Fibroblast of pulmonary artery (primary cell): ENCODE measurements at places on chromosomes 2 and 18.

- no peak for DNase-seq
Measured at GRCh38 chr2:174726212-174726611, 38.1 kb downstream of the CHRNA1 start.

- DNase-seq: peak; percentile 84
Measured at GRCh38 chr2:233350708-233351107, 3.6 kb upstream of the DGKD start.

GRCh38 chr18:70907673-70908072 is 618.8 kb downstream of the SOCS6 start:
- DNase-seq: peak; percentile 31

DNA sequence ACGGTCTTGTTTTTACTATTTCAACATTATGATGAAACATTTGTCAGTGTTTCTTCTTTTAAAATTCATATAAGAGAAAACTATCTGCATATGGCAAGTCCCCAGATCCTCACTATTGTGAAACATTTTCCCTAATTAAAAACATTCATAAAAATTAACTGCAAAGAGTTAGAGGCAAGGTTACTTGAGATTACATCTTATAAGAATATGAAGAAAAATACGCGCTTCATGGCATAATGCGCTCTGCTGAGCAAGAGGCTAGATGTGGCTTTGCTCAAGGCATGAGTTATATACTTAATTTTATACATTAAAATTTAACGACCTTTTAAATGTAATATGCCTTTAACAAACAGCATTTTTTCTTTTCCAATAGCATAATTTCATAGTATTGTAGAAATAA is 166.4 kb upstream of the RPRM start:
- no peak for DNase-seq

GRCh38 chr18:66193938-66194337 is 410.0 kb downstream of the CDH19 start:
- DNase-seq: no peak

DNA sequence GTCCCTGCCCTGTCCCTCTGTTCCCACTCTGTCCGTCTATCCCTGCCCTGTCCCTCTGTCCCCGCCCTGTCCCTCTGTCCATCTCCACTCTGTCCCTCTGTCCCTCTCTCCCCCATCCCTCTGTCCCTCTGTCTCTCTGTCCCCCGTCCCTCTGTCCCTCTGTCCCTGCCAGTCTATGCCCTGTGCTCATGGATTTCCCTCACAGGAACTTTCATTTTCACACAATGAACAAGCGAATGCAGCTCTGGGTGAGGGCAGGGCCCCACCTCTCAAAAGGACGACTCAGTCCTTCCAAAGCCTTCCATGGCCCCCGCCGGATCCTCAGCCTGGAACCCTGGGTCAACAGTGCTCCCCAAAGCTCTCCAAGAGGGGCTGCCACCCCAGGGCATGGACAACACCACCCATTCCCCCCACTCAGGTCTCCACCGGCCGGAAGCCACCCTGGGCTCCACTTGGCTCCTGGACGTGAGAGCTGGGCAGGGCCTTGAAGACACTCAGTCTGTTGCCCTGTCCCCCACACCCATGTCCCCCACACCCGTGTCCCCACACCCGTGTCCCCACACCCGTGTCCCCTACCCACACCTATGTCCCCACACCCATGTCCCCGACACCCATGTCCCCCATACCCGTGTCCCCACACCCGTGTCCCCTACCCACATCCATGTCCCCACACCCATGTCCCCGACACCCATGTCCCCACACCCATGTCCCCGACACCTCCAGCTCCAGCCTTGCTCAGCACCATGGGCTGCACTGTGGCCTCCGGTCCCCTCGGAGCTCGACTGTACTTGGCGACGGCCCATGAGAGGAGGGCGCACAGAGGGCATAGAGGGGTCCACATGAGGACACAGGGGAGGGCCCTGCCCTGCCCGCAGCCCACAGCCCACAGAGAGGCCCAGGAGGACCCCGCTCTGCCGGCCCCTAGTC is 156.0 kb downstream of the PXDN start:
- DNase-seq: no peak

GRCh38 chr2:223815186-223815883 is 22.0 kb downstream of the AP1S3 start:
- DNase-seq: peak; percentile 92

GRCh38 chr2:161165811-161166210 is 5.6 kb downstream of the TANK start:
- DNase-seq: no peak

DNA sequence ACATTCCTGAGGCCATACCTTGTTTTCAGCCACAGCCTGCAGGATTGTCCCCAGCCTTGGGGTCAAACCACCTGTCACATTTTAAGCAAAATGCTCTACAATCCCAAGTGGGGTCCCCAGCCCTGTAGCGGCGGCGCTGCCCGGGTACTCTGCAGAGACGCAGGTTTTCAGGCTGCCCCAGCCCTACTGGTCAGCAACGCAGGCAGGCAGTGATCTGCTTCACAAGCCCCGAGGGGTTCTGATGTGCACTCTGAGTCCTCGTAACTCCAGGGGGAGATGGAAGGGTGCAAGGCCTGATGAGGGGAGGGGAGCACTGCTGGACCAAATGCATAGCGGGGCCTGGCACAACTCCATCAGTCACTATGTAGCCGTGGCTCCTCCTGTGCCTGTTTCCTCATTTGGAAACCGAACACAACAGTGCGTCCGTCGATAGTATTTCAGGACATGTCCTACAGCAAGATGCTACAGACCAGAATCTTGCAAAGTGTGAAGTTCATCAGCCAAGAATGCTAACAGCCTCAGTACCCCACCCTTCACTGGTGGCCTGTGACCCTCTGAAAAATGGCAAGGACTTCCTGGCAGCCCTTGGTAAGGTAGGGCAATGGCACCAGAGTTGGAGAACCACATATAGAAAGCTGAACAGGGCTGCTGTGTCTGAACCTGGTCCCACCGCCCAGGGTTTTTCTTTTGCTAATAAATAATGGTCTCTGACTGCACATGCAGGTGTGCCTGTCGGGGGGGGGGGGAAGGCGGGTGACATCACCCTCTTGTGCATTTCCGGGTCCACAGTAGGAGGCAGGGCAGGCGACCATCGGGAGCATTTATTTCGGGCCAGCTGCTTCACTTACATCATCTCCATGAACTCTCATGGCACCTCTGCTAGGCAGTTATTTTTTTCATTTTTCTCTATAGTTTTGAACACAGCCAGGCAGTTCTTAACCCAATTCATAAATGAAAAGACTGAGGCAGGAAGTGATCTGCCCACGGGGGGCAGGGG is 50.6 kb upstream of the TFCP2L1 start:
- no peak for DNase-seq

- DNase-seq: no peak
Measured at GRCh38 chr2:105385731-105386540, 12.9 kb downstream of the FHL2 start.

- DNase-seq: peak; percentile 27
Measured at GRCh38 chr2:236862961-236863728, 222.5 kb upstream of the COPS8 start.

- peak; percentile 91 for DNase-seq
Measured at GRCh38 chr2:241546771-241547498, 11.6 kb upstream of the BOK start.

GRCh38 chr2:99975386-99975785 is 167.0 kb downstream of the AFF3 start:
- peak; percentile 8 for DNase-seq

GRCh38 chr2:175742367-175742766 is 259.7 kb downstream of the LNPK start:
- DNase-seq: no peak

DNA sequence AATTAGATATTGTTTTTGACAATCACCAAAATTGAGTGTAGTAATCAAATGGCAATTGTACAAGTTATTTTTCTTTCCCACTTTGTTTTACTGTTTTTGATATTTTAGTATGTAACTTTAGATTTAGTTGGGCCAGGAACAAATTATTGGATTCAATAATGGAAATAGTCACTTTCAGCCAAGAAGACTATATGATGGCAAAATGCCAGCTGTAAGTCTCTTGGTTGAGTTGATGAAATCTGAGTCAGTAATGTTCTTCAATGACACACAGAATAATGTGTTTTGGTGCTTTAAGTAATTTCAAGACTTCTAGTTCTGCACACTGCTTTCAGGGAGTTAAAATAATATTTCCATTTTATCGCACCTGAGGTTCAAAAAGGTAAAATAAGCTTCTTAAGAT is 2022.0 kb upstream of the CELF4 start:
- DNase-seq: peak; percentile 15

DNA sequence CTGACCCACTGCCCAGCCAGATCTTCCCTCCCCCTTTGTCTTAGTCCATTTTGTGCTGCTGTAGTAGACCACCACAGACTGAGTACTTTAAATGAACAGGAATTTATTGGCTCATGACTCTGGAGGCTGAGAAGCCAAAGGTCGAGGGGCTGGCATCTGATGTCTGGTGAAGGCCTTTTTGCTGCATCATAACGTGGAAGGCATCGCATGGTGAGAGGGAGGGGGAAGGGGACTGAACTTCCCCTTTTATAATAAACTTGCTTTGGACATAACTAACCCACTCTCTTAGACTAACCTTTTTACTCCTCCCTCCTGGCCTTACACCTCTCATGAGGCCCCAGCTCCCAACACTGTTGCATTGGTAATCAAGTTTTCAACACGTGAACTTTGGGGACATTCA is 83.8 kb downstream of the MAP4K4 start:
- DNase-seq: no peak

- DNase-seq: no peak
Measured at GRCh38 chr2:55609193-55609794, 8.1 kb downstream of the PPP4R3B start.

DNA sequence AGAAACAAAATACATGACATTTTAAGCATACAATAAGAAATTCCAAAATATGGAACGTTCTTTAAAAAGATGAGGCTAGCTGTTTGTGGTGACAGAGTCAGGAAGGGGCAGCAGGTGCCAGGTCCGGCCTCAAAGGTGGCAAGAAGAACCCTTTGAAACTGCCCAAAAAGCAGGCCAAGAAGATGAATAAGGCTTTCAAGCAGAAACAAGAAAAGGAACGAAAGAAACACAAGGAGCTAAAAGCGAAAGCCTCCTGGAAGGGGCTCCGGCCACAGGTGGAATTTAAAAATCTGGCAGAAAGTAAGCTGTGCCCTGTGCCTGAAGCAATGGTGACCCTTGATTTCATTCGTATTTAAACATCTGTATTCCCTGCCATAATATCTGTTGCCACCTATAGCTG is 5.5 kb downstream of the WDR33 start:
- no peak for DNase-seq

DNA sequence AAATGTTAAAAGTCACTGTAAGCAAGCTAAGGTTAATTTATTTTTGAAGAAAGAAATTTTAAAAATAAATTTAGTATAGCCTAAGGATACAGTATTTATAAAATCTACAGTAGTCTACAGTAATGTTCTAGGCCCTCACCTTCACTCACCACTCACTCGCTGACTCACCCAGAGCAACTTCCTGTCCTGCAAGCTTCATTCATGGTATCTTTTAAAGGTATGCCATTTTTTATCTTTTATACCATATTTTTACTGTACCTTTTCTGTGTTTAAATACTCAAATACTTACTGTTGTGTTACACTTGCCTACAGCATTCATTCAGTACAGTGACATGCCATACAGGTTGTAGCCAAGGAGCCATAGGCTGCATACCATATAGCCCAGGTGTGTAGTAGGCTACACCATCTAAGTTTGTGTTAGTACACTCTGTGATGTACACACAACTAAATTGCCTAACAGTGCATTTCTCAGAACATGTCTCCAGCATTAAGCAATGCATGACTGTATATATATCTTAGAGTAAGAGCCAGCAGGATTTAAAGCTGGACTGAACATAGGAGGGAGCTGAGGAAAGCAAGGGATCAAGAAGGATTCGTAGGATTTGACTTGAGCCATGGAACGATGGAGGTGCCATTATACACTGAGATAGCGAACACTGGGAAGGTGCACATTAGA is 83.1 kb upstream of the KLF7 start:
- DNase-seq: peak; percentile 30

GRCh38 chr18:8756571-8756970 is 51.2 kb downstream of the MTCL1 start:
- DNase-seq: no peak

DNA sequence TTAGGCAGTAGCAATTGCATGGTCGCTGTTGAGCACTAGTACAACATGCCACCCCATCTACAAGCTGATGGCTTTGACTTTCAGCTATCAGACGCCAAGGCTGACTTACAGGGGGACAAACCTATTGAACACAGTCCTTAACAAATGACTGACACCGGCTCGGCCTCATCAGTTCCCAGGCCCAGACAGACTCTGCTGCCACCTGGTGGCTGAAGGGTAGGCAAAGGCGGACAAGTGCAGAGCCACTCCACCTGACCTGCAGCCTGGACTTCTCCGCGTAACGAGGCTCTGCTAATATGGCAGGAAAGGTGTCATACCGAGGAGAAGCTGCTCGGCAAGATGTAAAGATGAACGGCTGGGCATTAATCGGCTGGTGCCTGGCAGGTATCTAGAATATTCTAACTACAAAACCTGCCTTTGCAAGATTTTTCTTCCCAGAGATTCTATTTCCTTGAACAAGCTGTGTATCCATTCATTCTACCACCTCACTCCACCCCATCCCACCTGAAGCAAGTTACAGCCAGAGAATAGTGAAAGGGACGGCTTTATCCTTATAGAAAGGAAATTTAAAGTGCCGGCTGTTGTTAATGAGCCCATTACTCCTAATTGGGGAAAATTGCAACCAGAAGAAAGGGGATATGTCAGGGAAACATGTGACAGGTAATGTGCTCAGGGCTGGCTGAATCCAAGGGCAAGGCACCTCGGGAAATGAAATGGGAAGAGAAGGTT is 67.4 kb downstream of the STEAP3 start:
- peak; percentile 63 for DNase-seq

GRCh38 chr18:22171258-22172119 is 2.1 kb downstream of the GATA6 start:
- peak; percentile 23 for DNase-seq

- no peak for DNase-seq
Measured at GRCh38 chr2:75800456-75800855, 89.7 kb upstream of the GCFC2 start.

DNA sequence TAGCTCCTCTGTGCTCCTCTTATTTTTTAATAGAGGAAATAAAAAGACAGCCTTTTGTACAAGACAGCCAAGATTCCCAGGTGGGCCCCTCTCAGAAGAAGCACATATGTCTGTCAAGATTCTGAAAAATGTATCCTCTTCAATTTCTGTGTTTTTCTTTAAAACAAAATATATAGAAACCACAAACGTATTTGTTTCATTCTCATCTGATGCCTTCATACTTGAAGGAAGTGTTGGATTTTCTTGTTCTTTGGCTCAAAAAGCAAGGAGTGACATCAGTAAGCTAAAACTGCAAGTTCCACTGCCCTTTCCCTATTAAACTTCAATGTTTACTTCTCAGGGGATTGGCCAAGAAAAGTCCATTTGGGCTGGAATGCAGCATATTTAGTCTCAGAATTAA is 193.8 kb upstream of the OSR1 start:
- no peak for DNase-seq

GRCh38 chr2:20378891-20379519 is 28.4 kb upstream of the PUM2 start:
- peak; percentile 89 for DNase-seq

DNA sequence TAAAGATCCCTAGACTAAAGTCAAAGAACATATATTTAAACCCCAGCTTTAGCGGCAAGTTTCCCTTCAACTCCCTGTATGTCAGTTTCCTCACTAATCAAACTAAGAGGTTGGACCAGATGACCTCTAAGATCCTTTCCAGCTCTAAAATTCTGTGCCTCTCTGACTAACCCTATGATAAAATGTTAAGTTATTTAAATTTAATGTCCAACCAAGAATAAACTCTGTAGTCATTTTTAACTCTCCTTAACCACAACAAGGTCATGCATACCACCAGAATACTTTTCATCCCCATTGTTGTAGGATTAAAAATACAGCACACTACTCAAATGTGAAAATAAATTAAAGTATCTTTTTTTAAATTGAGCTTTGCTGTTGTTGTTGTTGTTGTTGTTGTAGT is 5.2 kb upstream of the PDE1A start:
- no peak for DNase-seq
